MG63 (cell line): ENCODE measurements at places on chromosomes 5 and 9.
A peak's percentile ranks its signal among the peaks of the same experiment; 100 is the strongest.

DNA sequence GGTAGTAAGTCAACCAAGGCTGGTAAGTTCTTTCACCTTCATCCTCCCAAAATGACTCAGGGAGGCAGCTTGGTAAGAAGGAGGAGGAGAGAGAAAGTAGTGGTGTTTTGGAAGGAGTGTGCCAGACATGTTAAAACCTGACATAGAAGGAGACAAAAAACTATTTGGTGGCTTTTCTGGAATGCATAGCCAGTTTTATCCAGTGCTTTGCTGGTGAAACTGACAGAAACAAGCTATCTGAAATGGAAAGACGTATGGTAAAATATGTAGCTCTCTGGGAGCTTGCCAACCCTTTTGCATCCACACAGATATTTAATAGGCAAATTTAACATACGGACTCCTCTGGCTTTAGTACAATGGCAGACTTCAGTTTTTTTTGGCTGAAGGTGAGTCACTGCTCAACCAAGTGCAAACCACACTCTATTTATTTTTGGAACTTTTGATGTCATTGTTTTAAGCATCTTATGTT, 45.4 kb downstream of the RAB14 start:
- DNase-seq, result peak; percentile 36

DNA sequence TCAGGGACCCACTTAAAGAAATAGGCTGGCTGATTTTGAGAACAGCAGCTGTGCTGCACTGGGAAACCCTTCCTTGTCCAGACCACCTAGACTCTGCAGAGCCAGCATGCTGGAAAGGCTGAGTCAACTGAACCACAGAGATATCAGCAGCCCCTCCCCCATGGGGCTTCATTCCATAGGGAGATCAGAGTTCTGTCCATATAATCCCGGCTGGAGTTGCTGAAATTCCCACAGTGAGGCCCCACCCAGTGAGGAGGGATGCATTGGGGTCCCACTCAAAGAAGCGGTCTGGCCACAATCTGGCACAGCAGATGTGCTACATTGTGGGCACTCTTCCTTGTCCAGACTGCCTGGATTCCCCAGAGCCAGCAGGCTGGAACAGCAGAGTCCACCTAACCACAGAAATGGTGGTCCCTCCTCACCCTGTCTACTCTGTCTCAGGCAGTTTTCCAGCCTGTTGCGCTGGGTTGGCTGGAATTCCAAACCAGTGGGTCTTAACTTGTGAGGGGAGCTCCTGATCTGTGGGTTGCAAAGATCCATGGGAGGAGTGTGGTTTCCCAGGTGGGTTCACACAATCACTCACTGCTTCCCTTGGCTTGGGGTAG, 127.1 kb downstream of the RNF180 start:
- DNase-seq, result no peak

DNA sequence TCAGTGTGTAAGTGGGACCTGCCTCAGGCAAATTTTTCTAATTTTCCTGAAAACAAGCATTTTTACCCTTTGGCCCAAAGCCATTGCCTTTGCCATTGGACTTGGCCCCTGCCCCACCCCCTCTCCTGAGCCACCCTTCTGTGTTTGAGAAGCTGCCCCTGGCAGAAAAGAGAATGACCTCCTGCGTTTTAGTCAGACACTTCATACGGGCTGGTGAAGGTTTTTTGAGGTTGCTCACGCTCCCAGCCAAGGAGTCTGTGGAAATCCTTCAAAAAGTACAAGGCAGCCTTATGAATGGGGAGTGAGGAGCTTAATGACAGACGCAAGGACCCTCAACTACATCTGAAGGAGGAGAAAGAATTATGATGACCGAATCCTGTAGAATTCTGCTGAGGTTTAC, 308.9 kb downstream of the SLIT3 start:
- DNase-seq, result no peak

DNA sequence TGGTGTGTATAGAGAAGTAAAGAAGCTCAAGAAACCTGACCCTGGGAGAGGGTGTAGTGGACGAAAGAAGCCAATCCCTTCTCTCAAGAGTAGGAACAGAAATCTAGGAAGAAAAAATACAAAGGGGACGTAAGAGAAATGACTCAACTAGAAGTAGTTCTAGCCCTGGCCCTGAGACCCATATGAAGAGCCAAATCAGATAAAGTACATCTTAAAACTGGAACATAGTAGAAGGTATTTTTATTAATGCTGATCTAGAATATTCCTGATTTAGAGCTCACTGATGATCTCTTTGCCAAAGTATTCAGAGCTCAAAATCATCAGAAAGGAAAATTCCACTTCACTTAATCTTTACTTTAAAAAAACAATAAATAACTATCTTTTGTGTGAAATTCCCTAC, 184.8 kb downstream of the MLLT3 start:
- no peak for DNase-seq

GRCh38 chr5:38535248-38535750, 21.1 kb downstream of the LIFR start:
- no peak for DNase-seq

DNA sequence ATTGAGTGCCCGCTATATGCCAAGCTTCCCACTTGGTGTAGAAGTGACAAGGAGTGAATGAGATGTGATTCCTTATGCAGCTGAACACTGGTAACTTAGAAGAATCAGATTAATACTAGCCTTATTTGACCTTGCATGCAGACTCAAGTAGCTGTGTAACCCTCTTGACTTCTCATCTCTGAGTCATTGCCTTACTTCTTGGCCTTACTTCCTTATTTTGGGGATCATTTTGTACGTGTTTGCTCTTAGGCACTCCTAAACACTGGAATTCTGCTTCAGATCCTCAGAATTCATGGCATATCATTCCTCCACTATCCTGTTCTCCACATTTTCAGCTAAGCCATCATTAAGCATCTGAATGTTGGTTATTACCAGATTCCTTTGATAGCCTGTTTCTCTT, 948.9 kb upstream of the ARRDC3 start:
- DNase-seq, result no peak

DNA sequence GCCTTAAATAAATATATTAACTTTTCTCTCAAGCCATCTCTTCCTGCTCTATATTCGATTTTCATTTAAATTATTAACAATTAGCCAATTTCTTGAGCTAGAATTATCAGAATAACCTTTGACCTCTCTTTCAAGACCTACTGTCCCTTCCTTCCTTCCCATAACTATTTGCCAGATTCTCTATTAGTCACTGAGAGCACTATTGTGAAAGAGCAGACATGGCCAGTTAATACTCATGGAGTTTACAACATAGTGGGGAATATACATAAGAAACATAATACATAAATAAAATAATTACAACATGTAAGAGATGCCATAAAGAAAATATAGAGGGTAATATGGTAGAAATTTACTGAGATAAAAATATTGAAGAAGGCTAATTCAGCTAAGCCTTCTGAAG, 72.1 kb upstream of the CHD1 start:
- no peak for DNase-seq

- no peak for DNase-seq
These were observed 56.7 kb upstream of the RETREG1 start for GRCh38 chr5:16673241-16674201.

DNA sequence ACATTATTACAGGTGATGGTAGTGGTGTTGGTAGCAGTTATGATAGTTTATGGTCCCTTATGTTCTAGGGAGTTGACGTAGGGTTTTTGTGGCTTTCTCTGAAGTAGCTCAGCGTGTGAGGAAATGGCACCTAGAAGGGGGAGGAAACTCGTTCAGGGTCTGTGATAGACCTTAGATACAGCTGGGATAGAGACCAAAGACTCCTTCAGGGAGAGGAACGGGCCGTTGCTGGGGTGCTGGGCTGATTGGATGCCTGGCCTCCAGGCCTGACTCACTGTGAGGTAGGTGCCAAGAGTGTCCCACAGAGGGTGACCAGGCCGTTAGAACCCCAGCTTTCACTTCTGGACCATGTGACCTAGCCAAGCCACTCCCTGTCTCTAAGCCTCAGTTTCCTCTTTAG, 96.6 kb downstream of the DAB2IP start:
- DNase-seq, result peak; percentile 53

- no peak for DNase-seq
These were observed 19.4 kb upstream of the DAB2IP start for GRCh38 chr9:121631978-121632418.

- no peak for DNase-seq
These were observed 15.3 kb downstream of the MAP1B start for GRCh38 chr5:72122602-72123001.

GRCh38 chr9:134027561-134027960, 2.3 kb downstream of the BRD3OS start:
- DNase-seq, result no peak

GRCh38 chr5:610011-610743, 2.0 kb upstream of the CEP72 start:
- no peak for DNase-seq
